ENCODE measurements at places on chromosomes 7 and 10. TPM values are rescaled to one million over a fixed set of nuclear protein-coding genes. Genes with fewer than 3 reads are reported as not detected.

GRCh38 chr10:128982616-128982915 is 484.5 kb upstream of the MGMT start:
- no peak for DNase-seq
- H3K27ac ChIP-seq = no peak overlapping the region
- no peaks in the 10 kb centered on the region for H3K4me1 ChIP-seq
- no peaks in the 10 kb centered on the region for H3K27me3 ChIP-seq
- no peaks in the 10 kb centered on the region for H3K36me3 ChIP-seq

DNA sequence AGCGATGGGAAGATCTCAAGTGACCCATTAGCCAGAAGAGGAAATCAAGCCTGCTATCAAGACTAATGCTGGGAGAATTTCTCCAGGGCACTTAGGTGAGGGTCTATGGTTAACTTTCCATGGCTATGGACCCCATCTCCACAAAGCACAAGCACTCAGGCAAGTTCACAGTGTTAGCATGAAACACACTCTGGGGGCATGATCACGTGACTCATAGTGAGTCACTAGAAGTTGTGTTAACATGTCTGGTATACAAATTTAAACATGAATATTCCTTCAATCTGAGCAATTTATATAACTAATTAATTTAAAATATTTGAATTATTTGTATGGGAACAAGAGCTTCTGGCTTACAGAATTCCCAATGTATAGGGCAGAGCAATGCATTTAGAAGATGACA is 131.8 kb downstream of the FAM204A start:
- no peak overlapping the region for H3K27ac ChIP-seq
- no peaks in the 10 kb centered on the region for H3K36me3 ChIP-seq
- no peak for DNase-seq
- H3K4me3 ChIP-seq = no peak overlapping the region
- no peaks in the 10 kb centered on the region for H3K4me1 ChIP-seq

DNA sequence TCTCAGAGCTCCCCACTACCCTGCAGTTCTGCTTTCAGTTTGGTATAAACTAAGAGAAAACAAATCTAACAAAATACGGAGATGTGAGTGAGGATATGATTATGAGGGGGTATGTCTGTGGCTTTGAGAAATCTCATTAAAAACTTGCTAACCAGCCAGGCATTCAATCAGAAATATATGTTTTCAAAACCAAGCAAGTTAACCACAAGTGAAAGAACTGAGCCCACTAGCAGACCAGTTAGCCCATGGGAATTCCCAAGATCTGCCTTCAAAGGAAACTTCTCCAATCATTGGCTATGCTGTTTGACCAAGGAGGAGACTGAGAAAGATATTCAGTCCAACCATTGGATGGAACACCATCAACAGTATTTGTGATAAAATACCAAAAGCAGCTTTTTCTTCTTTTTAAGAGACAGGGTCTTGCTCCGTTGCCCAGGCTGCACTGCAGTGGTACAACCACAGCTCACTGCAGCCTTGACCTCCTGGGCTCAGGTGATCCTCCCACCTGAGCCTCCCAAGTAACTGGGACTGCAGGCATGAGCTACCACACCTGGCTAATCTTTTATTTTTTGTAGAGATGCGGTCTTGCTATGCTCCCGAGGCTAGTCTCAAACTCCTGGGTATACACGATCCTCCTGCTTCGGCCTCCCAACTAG is 41.2 kb downstream of the FGFR2 start:
- no peak overlapping the region for H3K27ac ChIP-seq
- no peaks in the 10 kb centered on the region for H3K27me3 ChIP-seq
- H3K36me3 ChIP-seq = no peaks in the 10 kb centered on the region
- H3K4me3 ChIP-seq = no peak overlapping the region
- H3K4me1 ChIP-seq = peaks cover 11% of the 10 kb centered on the region

GRCh38 chr7:111459757-111460280 is 102.5 kb downstream of the IMMP2L start:
- no peaks in the 10 kb centered on the region for H3K27me3 ChIP-seq
- no peak overlapping the region for H3K27ac ChIP-seq
- no peaks in the 10 kb centered on the region for H3K36me3 ChIP-seq
- H3K4me1 ChIP-seq = peaks cover 6% of the 10 kb centered on the region

GRCh38 chr7:106978425-106979420 is 65.8 kb upstream of the PRKAR2B start:
- H3K27ac ChIP-seq = no peak overlapping the region
- H3K4me3 ChIP-seq = no peak overlapping the region
- H3K36me3 ChIP-seq = no peaks in the 10 kb centered on the region
- no peaks in the 10 kb centered on the region for H3K4me1 ChIP-seq

SPDYE1 gene
- total RNA-seq = not detected

EPHB6 gene
- 30.5 TPM for total RNA-seq

DNA sequence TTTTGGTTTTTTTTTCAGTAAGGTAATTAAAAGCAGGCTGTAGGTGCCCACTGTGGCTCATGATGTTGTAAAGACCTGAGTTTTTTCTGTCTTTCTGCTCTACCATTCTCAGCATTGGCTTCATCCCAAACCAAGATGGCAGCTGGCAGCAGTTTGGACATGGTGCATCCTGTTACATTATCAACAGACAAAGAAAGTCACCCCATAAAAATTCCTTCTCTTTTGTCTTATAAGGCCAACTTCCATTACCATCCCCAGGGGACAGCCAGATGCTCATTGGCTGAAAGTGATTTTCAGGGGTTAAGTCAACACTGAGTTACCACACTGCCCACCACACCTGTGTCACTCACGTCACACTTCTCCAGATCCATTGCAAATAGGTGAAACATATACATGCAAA is 558.4 kb downstream of the SDK1 start:
- no peaks in the 10 kb centered on the region for H3K36me3 ChIP-seq
- no peaks in the 10 kb centered on the region for H3K27me3 ChIP-seq
- no peak for DNase-seq
- H3K27ac ChIP-seq = no peak overlapping the region
- H3K4me3 ChIP-seq = no peak overlapping the region

UPK3B gene
- total RNA-seq = 3.9 TPM

DNA sequence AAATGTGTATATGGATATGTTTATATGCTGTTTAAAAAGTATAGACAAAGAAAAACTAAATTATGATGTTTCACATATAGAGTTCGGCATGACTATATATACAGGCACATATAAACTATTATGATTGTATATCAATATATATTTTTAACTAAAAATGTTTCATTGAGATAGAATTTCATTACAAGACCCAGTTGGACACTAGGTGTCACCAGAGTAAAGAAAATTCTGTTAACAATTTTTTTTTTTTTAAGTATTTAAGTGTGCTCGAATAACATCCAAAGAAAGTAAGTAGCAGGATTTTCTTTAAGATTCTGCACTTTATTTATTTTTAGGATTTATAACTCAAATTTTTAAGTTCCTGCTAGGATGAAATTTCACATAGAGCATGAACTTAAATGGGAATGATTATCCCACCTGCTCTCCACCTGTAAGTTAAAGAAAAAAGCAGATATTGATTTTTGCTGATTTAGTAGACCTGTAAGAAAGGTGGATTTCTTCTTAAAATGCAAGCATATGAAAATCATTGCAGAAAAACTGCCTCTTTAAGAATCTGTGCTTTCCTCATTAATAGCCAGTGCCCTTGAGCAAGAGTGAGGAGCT is 961.5 kb downstream of the PCDH15 start:
- DNase-seq = no peak
- H3K36me3 ChIP-seq = no peaks in the 10 kb centered on the region
- no peak overlapping the region for H3K27ac ChIP-seq
- no peak overlapping the region for H3K4me3 ChIP-seq
- no peaks in the 10 kb centered on the region for H3K4me1 ChIP-seq
- no peaks in the 10 kb centered on the region for H3K27me3 ChIP-seq

GRCh38 chr7:116588225-116588624 is 63.4 kb downstream of the CAV1 start:
- no peaks in the 10 kb centered on the region for H3K36me3 ChIP-seq
- no peak overlapping the region for H3K27ac ChIP-seq
- no peak overlapping the region for H3K4me3 ChIP-seq

DNA sequence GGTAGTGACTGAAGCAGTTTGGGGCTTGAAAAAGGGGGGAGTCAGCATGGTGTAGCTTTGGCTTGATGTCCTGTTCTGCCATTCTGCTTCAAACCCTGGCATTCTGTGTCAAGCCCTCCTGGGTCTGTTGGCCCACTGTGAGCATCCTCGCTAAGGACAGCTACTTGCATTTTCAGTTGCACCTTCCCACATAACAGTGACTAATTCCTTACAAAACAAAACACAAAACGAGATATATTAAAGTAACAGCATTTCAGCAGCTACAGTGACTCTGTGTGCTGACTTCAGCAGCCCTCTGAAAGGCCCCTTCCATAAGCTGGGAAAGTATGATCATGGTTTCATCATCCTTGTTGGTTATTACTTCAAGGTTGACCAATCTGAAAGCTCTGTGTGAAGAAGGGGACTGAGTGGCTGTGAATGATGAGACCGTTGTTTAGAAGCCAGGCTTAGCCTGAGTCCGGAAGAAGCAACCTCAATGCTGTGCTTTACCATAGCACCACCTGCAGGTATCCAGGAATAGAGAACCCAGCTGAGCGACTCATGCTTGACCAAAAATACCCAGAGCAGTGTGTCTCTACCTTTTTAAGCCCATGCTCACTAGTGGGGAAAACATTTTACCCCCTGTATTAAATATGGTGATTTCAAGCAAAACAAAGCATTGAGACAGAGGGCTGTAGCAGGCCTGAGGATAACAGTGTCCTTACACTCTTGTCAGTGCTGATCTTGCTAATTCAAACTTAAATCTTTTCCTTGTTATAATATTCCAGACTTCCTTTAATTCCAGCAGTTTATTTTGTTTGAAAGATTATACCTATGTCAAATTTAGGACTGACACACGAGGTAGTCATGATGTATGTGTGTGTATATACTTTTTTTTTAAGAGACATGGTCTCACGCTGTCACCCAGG is 42.6 kb upstream of the CC2D2B start:
- H3K36me3 ChIP-seq = peaks cover 14% of the 10 kb centered on the region
- H3K27ac ChIP-seq = peak overlapping the region; percentile 27
- no peak for DNase-seq
- peaks cover 4% of the 10 kb centered on the region for H3K4me1 ChIP-seq
- H3K27me3 ChIP-seq = no peaks in the 10 kb centered on the region

- no peaks in the 10 kb centered on the region for H3K36me3 ChIP-seq
- no peaks in the 10 kb centered on the region for H3K27me3 ChIP-seq
- no peak overlapping the region for H3K27ac ChIP-seq
Observed at GRCh38 chr10:14592026-14592425, 182.7 kb downstream of the FAM107B start.

MRC1 gene
- total RNA-seq = 73.4 TPM

GRCh38 chr10:341081-341740 is 206.0 kb downstream of the ZMYND11 start:
- DNase-seq = no peak
- peaks cover 24% of the 10 kb centered on the region for H3K36me3 ChIP-seq
- H3K4me3 ChIP-seq = no peak overlapping the region
- no peak overlapping the region for H3K27ac ChIP-seq
- peaks cover 15% of the 10 kb centered on the region for H3K4me1 ChIP-seq

MRLN gene
- not detected for total RNA-seq

WASHC2C gene
- 40.6 TPM for total RNA-seq

RAB11FIP2 gene
- 17.9 TPM for total RNA-seq

GRCh38 chr10:48705401-48705938 is 20.8 kb downstream of the WDFY4 start:
- no peak overlapping the region for H3K27ac ChIP-seq
- no peaks in the 10 kb centered on the region for H3K36me3 ChIP-seq
- H3K4me3 ChIP-seq = no peak overlapping the region
- no peaks in the 10 kb centered on the region for H3K27me3 ChIP-seq
- DNase-seq = no peak
- H3K4me1 ChIP-seq = peaks cover 12% of the 10 kb centered on the region

MYH16 gene
- not detected for total RNA-seq

DNA sequence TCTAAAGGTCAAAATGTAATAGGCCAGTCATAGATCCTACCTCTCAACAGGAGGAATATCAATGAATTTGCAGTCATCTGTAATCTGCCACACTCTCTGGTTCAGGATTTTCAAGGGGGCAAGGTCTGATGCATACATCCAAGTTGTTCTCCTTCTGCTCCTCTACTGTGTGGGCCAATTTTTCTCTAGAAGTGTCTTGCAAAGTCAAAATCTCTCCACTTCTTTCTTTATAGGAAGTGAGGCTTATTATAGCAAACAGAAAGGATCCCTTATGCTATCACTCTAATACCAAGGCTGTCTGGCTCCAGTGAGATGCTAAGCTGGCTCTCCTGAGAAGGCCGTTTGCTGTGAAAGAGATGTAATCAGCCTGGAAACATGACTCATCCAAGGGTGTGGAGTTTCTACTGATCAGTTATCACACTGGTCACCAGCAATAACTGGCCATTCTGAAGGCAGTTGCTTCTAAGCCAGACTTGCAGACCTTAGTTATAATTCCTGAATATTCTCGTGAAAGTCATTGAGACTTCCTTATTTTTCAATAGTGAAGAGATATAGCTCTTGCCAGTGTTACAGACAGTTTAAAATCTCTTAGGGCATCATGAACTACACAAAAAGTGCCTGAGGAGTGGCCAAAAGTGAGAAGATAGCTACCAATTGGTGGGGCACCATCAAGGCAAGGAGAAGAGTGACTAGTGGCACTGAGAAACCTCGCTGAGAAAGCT is 43.2 kb upstream of the LRGUK start:
- no peak overlapping the region for H3K4me3 ChIP-seq
- no peak overlapping the region for H3K27ac ChIP-seq
- DNase-seq = no peak

DNA sequence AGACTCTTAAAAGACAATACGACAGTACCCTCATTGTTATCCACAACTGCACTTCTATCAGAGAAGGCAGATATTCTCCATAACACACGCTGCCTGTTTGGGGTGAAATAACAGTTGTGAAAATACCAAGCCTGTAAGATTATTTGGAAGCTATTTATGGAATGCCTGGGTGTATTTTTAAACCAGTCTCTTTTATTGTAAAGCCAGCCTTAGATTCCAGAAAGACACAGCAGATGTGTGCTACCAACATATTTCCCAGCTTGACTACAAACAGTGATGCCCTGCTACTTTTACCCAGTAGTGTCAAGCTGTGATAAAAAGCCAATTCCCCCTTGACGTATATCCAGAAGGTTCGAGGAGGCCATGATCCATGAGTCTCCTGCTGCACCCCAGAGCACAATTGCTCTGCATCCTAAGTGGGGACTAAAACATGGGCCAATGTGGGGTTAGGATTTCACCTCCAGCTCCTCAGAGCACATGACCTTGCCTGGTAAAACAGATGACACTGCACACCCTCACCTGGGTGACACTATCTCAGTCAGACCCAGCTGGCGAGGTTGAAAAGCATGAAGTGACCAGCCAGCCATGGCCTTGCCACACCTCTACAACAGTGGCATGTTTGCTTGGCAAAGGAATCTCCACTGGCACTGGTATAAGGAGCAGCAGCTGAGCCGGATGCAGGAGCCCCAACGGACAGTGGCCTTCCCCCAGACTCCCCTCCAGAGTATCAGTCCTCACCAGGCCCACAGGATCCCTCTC is 62.2 kb downstream of the GFRA1 start:
- no peak for DNase-seq
- no peaks in the 10 kb centered on the region for H3K27me3 ChIP-seq
- no peaks in the 10 kb centered on the region for H3K36me3 ChIP-seq
- peaks cover 5% of the 10 kb centered on the region for H3K4me1 ChIP-seq
- no peak overlapping the region for H3K4me3 ChIP-seq

- no peak for DNase-seq
- no peaks in the 10 kb centered on the region for H3K27me3 ChIP-seq
- peak overlapping the region; percentile 90 for H3K27ac ChIP-seq
- H3K4me1 ChIP-seq = peaks cover 16% of the 10 kb centered on the region
- peak overlapping the region; percentile 22 for H3K4me3 ChIP-seq
- no peaks in the 10 kb centered on the region for H3K36me3 ChIP-seq
Observed at GRCh38 chr10:119026301-119027110, 3.0 kb upstream of the NANOS1 start.

SAMD9L gene
- 23.2 TPM for total RNA-seq

Data from thoracic aorta (tissue), 2 donors.